Activated CD8-positive, alpha-beta T cell treated with anti-CD3 and anti-CD28 coated beads, Interleukin-2, amount 10 ng/mL, durations not matched to agents 7 days and 5 days (primary cell): ENCODE measurements at places on chromosomes 7 and 10. TPM values are rescaled to one million over a fixed set of nuclear protein-coding genes. Genes with fewer than 3 reads are reported as not detected.

EBLN1 gene
- not detected for total RNA-seq

GRCh38 chr7:6071406-6071805 is 40.2 kb downstream of the ANKRD61 start:
- no peaks in the 10 kb centered on the region for H3K27me3 ChIP-seq
- no peak overlapping the region for H3K4me3 ChIP-seq
- H3K27ac ChIP-seq, result no peak overlapping the region
- H3K4me1 ChIP-seq, result no peaks in the 10 kb centered on the region

NKX2-3 gene
- total RNA-seq, result not detected

DNA sequence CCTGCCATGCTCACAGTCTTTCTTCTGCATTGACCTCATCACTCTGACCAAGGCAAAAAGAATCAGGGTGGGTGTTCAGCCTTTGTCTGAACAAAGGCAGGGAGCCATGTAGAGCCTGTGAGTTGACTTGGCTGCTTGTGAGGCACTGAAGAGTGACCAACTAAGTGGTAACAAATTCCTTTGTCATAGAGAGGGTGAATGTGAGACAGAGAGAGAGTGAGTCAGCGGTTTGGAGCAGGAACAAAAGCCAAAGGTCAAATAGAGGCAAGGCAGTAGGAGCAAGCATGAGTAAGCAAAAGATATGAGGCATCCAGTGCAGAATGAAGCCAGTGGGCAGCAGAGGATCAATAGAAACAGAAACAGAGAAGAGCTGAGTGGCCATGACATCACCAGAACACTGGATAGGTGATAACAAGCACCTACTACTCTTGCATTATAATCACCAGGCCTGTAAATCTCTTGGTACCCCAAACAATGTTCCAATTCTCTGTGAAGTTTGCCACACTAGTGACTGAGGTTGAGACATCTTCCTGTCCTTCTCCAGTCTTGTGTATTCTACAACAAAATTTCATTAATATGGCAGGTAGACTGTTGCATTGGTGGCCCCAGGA is 116.2 kb upstream of the LAMB4 start:
- H3K36me3 ChIP-seq, result no peaks in the 10 kb centered on the region
- no peak overlapping the region for H3K27ac ChIP-seq
- no peak for DNase-seq
- H3K4me1 ChIP-seq, result no peaks in the 10 kb centered on the region

CYP17A1 gene
- not detected for total RNA-seq

GALNT17 gene
- total RNA-seq, result not detected

DNA sequence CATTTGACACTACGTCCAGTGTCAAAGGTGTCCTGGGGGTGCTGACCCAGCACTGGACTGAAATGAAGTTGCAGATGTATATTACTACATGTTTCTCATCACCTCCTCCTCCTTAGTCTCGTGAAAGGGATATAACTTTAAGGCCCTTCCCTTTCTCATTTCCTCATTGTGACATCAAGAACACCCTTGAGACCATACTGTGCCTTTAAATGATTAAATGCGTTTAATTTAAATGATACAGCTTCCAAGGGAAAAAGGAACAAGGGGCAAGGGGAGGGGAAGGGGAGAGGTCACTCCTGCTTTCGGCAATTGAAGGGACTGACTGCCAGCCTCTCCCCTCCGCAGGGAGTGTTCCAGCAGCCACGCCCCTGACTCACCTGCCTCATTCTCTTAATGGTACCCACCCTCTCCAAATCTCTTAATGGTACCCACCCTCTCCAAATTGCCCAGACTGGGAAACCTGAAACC is 80.5 kb upstream of the KMT2E start:
- H3K4me1 ChIP-seq, result no peaks in the 10 kb centered on the region
- H3K4me3 ChIP-seq, result no peak overlapping the region
- H3K27ac ChIP-seq, result no peak overlapping the region
- H3K36me3 ChIP-seq, result no peaks in the 10 kb centered on the region
- no peak for DNase-seq

SPDYE9 gene
- not detected for total RNA-seq

DNA sequence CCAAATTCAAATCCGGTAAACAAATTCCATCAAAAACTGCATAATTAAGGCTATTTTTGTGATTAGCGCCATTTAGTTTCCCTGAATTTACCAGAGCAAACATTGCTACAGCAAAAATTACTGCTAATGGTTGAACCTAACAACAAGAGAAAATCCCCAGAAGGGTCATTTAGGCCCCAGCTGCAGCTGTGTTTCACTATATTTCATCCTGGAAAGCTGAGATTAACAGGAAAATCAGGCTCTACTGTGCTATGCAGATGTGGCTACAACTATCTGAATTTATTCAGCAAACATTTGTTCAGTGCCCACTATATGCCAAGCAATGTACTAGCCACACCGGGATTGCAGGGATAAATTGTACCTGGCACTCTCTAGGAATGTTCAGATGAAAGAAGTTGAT is 104.0 kb downstream of the PON1 start:
- no peak overlapping the region for H3K4me3 ChIP-seq
- H3K4me1 ChIP-seq, result no peaks in the 10 kb centered on the region
- no peaks in the 10 kb centered on the region for H3K36me3 ChIP-seq
- no peak overlapping the region for H3K27ac ChIP-seq
- no peak for DNase-seq

DNA sequence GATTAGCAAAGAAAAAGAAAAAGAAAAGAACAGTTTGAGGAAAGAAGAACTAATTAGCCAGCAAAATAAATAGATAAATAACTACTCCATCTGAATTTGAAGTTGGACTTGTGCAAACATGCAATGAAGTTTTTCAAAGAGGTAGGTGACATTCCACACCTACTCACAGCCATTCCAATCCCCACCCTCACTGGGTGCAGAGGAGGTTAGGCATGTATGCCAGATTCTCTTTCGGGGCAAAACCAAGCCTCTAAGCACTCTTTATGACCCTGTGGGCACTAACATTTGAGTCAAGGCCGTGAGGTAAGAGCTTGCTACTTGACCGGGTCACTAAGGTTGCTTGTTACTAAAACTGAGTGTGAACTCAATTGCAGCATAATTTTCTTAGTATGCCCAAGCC is 108.4 kb upstream of the SEMA3A start:
- H3K27me3 ChIP-seq, result no peaks in the 10 kb centered on the region
- DNase-seq, result no peak
- H3K4me1 ChIP-seq, result no peaks in the 10 kb centered on the region
- H3K36me3 ChIP-seq, result no peaks in the 10 kb centered on the region

DNA sequence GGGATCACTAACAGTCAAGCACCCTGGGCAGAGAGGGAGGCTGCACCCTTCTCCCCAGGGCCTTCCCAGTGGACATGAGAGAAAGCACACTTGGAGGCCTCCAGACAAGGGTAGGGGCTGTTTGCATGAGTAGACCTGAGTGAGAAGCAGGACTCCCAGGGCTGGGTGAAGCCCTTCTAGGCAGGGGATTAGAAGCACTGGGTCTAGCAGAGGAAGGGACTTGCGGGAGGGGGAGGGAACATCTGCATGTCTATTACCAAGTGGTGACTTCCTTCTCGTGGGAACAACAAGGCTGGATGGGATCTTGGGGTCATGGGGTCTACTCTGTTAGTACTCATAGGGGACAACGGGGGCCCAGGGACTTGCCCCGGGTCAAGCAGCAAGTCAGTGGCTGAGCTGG is 67.8 kb downstream of the EMX2 start:
- no peak overlapping the region for H3K4me3 ChIP-seq
- no peaks in the 10 kb centered on the region for H3K27me3 ChIP-seq
- H3K4me1 ChIP-seq, result no peaks in the 10 kb centered on the region
- DNase-seq, result no peak

- no peaks in the 10 kb centered on the region for H3K4me1 ChIP-seq
- no peaks in the 10 kb centered on the region for H3K36me3 ChIP-seq
- no peak overlapping the region for H3K4me3 ChIP-seq
- DNase-seq, result no peak
- H3K27ac ChIP-seq, result no peak overlapping the region
- H3K27me3 ChIP-seq, result no peaks in the 10 kb centered on the region
Measured at GRCh38 chr7:153444641-153445040, 607.6 kb upstream of the DPP6 start.

DNA sequence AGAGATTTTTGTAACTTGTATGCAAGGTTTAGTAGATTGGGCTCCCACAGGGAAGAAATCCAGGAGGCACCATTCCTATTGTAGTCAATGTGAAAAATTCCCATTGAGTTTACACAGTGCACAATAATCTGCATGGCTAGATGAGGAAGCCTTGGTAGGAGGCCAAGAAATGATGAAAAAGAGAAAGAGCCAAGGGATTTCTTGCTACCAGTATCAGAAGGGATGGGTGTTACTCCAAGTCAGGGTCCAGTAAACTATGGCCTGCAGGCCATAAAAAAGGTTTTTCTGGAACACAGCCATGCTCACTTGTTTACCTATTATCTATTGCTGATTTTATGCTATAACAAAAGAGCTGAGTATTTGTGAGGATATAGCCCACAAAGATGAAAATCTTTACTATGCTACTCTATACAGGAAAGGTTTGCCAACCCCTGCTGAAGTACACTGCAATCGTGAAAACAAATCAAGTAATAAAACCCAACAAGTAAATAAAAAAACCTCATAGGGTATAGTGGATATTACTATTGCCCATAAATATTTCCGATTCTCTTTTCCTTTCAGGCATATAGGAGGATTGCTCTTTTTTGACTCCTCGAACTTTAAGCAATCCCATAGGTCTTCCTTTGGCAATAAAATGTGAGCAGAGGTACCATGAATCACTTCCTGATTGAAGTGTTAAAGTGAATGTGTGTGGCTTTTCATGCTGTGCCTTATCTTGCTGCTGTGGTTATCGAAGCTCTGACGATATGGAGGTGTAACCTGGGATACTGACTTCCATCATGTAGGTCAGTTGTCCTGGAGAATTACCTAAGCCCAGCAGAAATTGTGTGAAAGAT is 256.3 kb upstream of the MAGI2 start:
- no peak overlapping the region for H3K27ac ChIP-seq
- DNase-seq, result no peak

GRCh38 chr7:12572941-12573575 is 2.5 kb downstream of the SCIN start:
- DNase-seq, result no peak
- peaks cover 54% of the 10 kb centered on the region for H3K27me3 ChIP-seq
- H3K36me3 ChIP-seq, result no peaks in the 10 kb centered on the region
- no peak overlapping the region for H3K4me3 ChIP-seq
- H3K4me1 ChIP-seq, result peaks cover 17% of the 10 kb centered on the region

DNA sequence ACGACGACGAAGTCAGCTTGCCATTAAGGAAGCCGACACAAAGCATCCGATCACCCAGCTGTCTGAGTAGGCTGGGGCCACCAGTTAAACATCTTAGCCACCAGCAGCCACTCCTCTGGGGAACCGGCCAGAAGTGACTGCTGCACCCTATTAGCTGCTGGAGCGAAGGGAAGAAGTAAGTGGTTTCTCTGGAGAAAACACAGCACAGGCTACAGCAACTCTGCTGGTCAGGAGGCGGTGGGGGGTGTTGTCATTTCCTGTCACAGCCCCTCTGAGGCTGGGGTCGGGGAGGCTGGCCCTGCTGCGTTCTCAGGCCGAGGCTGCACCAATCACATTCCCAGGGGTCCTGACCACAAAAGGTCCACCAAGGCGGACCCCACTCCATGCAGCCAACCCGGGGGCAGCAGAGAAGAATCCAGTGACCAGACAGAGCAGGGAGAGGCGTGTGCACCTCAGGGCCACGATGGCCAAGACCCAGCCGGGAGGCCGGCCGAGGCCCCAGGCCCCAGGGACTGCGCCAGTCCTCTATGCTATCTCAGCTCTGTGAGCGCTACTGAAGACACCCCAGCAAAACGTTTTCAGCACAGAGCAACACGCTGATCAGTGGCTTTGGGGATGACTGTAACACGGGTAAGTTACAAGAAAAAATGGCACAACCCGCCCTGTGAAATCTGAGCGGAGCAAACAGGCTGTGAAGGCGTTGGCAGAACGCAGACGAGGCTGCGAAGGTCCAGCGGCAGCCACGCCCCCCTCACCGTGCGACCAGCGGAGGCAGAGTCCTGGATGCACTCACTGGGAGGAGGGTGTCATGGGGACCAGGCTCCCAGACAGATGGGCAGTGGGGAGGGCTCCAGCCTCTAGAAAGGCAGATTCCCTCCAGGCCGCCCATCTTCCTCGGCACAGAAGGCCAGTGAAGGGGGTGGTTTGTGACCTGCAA is 24.8 kb downstream of the STK32C start:
- DNase-seq, result no peak
- H3K27ac ChIP-seq, result no peak overlapping the region
- H3K27me3 ChIP-seq, result peaks cover 7% of the 10 kb centered on the region
- H3K4me1 ChIP-seq, result peaks cover 2% of the 10 kb centered on the region
- no peaks in the 10 kb centered on the region for H3K36me3 ChIP-seq

DNA sequence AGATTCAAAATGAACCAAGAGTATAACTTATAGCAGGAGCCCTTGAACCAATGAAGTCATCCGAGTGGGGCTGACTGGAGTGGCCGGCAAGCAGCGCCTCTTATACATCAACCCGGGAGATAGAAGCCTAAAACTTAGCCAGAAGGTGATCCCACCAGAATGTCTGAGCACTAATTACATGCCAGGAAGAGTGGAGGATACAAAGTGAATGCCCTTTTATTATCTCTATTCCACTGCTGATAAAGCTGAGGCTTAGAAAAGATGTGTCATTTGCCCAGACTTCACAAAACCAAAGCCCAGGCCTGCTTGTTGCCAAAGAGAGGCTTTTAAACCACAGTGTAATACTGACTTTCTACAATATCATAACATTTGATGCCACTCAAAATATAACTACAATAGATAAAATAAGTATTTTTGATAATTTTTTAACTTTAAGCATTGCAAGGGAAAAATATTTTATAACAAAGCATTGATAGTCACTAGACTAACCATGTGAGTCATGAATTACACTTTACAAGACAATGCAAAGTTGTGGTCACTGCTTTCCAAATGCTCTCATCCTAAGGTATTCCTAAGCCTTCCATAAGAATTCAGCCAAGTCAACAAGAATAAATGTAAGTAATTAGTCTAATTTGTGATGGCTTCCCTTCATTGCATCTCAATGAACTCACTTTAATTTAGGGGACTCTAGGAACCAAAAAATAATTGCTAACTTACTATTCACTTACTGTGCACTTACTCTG is 58.6 kb upstream of the ARID5B start:
- no peak overlapping the region for H3K4me3 ChIP-seq
- H3K36me3 ChIP-seq, result no peaks in the 10 kb centered on the region
- H3K4me1 ChIP-seq, result peaks cover 6% of the 10 kb centered on the region
- H3K27me3 ChIP-seq, result no peaks in the 10 kb centered on the region
- no peak for DNase-seq

- H3K4me1 ChIP-seq, result no peaks in the 10 kb centered on the region
- no peak overlapping the region for H3K4me3 ChIP-seq
- H3K27ac ChIP-seq, result no peak overlapping the region
- no peaks in the 10 kb centered on the region for H3K27me3 ChIP-seq
- no peaks in the 10 kb centered on the region for H3K36me3 ChIP-seq
Measured at GRCh38 chr7:134903073-134903790, 83.1 kb upstream of the AGBL3 start.
